ENCODE measurements at places on chromosomes 1 and 21.

GRCh38 chr1:15354580-15354965 is 55.1 kb upstream of the EFHD2 start:
- no peak for DNase-seq

DNA sequence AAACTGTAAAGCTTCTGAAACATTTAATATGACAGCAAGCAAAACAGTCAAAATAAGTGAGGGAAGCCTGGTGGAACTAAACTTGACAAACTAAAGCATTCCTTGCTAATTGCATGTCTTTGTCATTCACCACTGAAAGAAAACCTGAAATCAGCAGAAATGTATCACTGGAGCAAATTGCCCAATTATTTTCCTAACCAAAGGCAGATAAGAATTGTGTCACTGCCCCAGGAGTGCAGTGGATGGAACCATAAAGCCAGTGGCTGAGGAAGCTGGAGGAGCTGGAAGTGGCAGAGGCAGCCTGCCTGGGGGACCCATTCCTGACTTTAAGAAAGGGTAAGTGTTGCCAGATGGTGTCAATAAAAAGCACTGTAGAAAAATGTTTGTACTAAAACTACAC is 2.7 kb upstream of the SLC30A10 start:
- DNase-seq: no peak

GRCh38 chr1:201429736-201430501 is 8.4 kb upstream of the TNNI1 start:
- DNase-seq: no peak

- peak; percentile 68 for DNase-seq
Observed at GRCh38 chr1:231460614-231461013, 38.5 kb upstream of the EGLN1 start.

GRCh38 chr1:201463071-201463552 is 5.9 kb downstream of the PHLDA3 start:
- no peak for DNase-seq

DNA sequence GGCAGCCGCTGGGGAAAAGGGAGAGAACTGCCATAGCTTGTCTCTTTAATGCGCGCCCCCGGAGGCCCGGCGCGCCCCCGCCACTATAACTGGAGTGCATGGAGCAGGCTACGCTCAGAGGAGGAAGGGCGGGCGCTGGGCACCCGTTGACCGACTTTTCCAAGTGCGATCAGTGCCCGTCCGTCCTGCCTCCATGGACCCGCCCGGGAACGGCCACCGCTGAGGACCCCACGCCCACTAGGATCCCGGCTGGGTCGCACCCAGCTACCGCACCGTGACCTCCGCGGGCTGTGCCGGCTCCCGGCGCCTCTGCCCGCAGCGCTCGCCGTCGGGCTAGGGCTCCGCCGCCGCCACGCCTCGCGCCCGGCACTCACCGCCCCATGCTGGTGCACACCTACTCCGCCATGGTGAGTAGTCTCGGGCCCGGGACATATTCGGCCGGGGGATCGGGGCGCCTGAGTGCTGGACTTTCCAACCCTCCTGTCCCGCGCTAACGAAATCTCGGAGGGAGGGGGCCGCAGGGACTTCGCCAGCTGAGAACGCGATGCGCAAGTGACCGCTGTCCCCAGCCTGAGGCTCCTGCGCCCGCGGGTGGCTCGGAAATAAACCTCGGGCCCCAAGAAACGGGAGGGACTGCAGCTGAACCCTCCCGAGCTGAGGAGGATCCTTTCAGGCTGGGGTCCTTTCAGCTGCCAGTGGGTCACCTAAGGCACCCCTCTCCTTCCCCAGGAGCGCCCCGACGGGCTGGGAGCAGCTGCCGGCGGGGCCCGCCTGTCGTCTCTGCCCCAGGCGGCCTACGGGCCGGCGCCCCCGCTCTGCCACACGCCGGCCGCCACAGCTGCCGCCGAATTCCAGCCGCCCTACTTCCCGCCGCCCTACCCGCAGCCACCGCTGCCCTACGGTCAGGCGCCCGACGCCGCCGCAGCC is at the start of gene TFAP2E:
TFAP2E (plus strand) TSS at position 117 of the 927 bp plus-strand sequence; CDS start at position 381, 264 bp downstream.
- no peak for DNase-seq

- DNase-seq: no peak
Observed at GRCh38 chr1:194598098-194598497, 1411.7 kb upstream of the B3GALT2 start.

GRCh38 chr1:221190249-221190648 is 311.0 kb downstream of the HLX start:
- no peak for DNase-seq

DNA sequence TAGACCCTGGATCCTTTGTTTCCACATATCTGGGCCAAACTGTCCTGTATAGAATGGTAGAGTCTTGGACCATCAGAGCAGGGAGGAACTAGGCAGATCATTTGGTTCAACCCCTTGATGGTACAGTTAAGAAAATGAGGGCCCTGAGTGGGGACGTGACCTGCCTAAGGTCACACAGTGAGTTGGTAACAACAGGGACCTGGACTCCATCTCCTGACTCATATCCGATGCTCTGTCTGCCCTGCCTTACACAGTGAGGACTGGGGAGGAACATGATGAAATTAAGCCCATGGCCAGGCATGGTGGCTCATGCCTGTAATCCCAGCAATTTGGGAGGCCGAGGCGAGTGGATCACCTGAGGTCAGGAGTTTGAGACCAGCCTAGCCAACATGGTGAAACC is 440.2 kb downstream of the PTPRU start:
- DNase-seq: no peak

- no peak for DNase-seq
Observed at GRCh38 chr1:93002781-93003180, 41.5 kb upstream of the DIPK1A start.

DNA sequence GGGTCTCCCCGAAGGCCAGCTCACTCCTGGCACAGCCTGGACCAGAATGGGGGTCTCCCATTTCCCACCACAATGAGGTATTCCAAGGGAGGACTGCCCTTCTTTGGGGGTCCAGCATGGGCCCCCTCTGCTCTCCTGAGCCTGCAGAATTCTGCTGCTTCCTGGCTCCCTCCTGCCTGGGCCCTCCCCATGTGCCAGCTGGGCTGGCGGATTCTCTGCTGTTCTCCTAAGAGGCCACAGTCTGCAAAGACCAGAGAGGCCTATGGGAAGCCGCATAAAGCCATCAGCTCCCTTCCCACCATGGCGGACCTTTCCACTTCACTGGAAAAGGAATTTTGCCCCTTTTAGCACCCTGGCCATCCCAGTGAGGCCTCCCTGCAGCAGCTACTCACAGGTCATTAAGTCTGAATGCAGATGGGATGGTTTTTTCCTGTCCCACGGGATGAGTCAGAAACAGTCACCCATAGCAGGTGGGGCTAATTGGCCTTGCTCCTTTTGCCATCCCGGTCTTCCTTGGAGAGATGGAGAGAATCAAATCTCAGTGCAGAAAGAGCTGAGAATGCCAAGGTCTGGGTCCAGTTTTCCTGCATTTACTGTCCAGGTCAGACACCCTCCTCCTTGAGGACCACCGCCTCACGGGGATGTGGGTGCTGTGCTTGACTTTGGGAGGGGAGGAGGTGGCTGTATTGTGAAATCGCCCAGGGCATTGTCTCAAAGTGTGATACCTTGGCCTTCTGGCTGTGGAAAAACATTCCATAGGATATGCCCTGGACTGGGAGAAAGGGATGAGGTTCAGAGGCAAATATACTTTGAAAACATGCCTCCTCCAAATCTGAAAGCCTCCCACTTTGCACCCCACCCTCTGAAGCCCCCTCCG is 23.2 kb downstream of the MYBPH start:
- no peak for DNase-seq

- no peak for DNase-seq
Observed at GRCh38 chr1:29753771-29754572, 517.6 kb downstream of the PTPRU start.

GRCh38 chr1:5662744-5663126 is 329.5 kb downstream of the NPHP4 start:
- no peak for DNase-seq

GRCh38 chr21:24200052-24200451 is 1407.2 kb downstream of the MRPL39 start:
- no peak for DNase-seq

DNA sequence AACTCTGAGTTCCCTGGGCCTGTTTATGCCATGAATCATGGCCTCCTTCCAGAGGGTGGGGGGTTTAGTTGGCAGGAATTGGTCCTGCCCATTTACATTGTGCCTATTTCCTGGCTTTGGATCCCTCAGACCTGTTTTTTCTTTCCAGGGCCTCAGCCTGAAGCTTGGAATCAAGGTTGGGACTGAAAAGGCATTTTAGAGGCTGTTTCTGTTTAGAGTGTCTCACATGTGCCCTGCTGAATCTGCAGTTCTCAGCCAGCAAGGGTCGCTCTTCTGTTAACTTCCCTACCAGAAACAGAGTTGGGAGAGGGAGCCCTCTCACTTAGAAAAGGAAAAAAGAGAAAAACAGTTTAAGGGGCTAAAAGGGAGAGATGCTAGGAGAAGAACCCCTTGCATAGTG is 191.1 kb downstream of the PTPRC start:
- DNase-seq: no peak

- no peak for DNase-seq
Observed at GRCh38 chr1:16727190-16728111, 12.9 kb upstream of the RNU1-4 start.

- no peak for DNase-seq
Observed at GRCh38 chr1:205920159-205920558, 23.1 kb downstream of the SLC26A9 start.

DNA sequence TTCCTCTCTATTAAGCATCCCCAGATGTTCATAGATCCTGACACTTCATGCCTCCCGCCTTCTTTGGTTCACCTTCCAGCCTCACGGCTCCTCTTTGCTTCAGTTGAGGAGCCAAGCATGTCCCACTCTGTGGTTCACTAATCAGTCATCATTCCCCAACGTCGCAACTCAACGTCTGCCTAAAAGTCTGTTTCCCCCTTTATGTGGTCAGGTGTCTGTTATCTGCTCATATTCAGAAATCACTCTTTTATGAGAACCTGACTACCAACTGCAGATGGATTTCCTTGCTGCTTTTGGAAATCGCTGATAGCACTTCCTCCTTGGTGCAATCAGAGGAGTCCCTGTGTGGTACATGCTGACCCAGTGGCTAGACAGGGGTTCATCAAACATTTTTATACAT is 94.1 kb upstream of the VANGL1 start:
- DNase-seq: no peak

DNA sequence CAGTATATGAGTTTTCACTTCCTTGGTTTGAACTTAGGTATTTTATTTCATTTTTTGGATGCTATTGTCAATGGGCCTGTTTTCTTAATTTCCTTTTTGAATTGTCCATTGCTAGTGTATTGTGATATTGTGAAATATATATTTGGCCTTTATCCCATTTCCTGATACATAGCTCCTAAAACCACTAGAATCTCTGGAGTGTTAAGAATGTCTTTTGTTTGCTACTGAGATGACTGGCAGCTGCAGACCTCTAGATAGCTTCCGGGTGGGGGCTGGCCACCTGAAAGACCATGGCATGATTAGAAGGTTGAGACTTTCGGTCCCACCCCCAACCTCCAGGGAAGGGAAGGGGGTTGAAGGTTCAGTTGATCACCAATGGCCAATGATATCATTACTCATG is 245.4 kb downstream of the KCNJ6 start:
- DNase-seq: no peak

DNA sequence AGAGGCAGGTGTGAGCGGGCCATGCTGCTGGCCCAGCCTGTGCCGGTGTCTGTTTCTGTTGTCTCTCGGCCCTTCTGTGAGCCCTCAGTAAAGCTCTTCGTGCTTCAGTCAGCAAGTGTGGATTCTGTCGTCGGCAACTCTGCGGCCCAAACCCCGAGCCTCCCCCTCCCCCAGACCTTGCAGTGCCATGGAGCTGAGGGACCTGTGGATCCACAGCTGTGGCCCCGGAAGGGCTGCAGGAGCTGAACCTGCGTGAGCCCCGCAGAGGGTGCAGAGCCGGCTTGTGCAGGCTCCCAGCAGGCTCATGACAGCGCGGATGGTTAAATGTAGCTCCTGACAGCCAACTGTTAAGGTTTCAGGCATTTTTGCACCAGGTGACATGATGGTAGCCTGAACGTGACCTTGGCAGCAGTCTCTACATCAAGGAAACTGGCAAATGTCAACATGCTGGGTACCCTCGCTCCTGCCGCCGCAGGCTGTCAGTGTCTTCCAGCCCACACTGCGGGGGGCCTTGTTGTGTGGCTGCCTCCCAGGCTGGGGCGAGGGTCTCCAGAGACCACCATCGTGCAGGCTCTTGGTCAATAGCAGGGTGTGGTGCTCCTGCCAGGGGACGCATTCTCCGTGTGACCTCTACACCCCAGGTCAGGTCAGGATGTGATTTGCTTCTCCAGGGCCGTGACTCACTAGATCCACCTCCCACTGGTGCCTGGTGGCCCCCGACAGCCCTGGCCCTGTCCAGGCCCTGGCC is 7.0 kb downstream of the LRRC3 start:
- DNase-seq: no peak

GRCh38 chr21:36873513-36873912 is 93.0 kb downstream of the HLCS start:
- no peak for DNase-seq

- no peak for DNase-seq
Observed at GRCh38 chr1:166858726-166859419, 17.2 kb downstream of the TADA1 start.

- peak; percentile 72 for DNase-seq
Observed at GRCh38 chr1:46587069-46587468, 17.0 kb downstream of the MKNK1 start.

GRCh38 chr1:5690291-5690690 is 301.9 kb downstream of the NPHP4 start:
- DNase-seq: no peak

- no peak for DNase-seq
Observed at GRCh38 chr1:202405928-202406327, 57.4 kb downstream of the PPP1R12B start.

DNA sequence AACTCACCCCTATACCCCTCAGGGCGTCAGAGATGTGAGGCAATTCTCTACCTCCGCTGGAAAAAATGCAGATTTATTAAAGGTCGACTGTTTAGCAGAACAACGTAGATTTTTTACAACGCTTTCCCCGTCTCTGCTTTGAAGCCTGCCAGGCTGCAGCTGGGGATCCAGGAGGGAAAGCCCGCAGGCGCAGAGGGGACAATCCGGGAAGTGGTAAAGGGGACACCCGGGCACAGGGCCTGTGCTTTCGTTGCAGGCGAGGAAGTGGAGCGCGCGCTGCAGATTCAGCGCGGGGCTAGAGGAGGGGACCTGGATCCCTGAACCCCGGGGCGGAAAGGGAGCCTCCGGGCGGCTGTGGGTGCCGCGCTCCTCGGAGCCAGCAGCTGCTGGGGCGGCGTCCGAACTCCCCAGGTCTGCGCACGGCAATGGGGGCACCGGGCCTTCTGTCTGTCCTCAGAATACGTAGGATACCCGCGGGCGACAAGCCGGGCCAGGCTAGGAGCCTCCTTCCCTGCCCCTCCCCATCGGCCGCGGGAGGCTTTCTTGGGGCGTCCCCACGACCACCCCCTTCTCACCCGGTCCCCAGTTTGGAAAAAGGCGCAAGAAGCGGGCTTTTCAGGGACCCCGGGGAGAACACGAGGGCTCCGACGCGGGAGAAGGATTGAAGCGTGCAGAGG is 5.5 kb downstream of the SIM2 start:
- DNase-seq: no peak

DNA sequence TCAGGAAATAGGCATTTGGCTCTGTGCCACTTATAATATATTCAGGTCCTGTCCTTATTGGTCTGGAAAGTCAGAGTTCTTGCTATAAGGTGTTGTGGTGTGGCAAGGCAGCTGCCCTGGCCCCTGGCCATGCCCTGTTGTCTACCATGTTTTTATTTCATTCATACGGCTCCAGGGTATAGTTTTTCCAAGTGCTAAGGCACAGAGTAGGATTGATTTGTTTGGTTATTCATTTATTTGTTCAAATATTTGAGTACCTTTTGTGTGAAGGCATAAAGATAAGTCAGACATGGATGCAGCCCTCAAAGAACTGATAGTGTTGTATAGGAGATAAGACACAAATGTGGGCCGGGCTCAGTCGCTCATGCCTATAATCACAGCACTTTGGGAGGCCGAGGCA is 10.1 kb downstream of the ZBTB8B start:
- DNase-seq: no peak

GRCh38 chr1:9724706-9725476 is 73.4 kb downstream of the PIK3CD start:
- no peak for DNase-seq
